ENCODE measurements at places on chromosomes 16 and 17.

GRCh38 chr17:34920676-34921075 is 40.6 kb downstream of the CCT6B start:
- no peak for DNase-seq

GRCh38 chr17:30543456-30543855 is 66.2 kb downstream of the GOSR1 start:
- no peak for DNase-seq

DNA sequence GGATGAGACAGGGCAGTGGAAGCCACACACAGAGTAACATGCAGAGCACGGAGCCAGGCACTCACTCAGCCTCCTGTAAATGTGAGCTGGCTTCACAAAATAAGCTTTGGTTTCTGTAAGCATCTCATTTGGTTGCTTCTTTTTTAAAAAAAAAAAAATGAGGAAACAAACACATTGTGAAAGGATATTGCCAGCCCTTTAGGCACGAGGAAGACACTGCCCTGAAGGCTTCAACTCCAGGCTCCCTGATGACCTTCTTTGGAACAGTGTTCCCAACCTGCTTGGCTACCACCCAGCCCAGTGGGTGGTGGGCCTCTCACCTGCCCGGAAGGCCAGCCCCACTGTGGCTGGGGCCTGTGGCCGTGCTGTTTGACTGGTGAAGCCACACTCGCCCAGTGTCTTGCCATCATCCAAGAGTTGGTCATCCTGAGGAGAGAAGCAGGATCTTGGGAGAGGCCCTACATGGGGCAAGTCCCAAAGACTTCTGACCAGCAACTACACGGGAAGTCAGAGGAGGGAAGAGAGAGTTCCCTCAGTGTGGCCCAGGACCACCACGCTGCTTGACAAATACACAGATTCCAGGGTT is 1.9 kb downstream of the ELOB start:
- no peak for DNase-seq

DNA sequence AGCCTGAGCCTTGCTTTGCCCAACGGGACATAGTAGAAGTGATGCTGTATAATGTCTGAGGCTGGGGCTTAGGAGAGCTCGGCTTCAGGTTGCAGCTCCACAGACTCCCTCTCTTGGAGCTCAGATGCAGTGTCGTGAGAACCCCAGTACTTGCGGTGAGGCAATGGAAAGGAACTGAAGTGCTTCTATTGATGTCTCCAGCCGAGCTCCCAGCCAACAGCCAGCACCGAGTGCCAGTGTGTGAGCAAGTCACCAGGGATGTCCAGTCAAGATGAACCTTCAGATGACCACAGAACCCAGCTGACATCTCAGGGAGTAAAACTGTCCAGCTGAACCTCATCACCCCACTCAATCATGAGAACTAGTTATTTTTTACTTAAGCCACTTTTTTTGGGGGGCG is 268.1 kb downstream of the IRF8 start:
- DNase-seq = no peak

GRCh38 chr17:35804658-35805192 is 4.6 kb upstream of the TAF15 start:
- DNase-seq = no peak

GRCh38 chr17:34811561-34811960 is 149.7 kb downstream of the CCT6B start:
- DNase-seq = no peak

- no peak for DNase-seq
Observed at GRCh38 chr16:23668873-23669272, 9.8 kb upstream of the PLK1 start.

DNA sequence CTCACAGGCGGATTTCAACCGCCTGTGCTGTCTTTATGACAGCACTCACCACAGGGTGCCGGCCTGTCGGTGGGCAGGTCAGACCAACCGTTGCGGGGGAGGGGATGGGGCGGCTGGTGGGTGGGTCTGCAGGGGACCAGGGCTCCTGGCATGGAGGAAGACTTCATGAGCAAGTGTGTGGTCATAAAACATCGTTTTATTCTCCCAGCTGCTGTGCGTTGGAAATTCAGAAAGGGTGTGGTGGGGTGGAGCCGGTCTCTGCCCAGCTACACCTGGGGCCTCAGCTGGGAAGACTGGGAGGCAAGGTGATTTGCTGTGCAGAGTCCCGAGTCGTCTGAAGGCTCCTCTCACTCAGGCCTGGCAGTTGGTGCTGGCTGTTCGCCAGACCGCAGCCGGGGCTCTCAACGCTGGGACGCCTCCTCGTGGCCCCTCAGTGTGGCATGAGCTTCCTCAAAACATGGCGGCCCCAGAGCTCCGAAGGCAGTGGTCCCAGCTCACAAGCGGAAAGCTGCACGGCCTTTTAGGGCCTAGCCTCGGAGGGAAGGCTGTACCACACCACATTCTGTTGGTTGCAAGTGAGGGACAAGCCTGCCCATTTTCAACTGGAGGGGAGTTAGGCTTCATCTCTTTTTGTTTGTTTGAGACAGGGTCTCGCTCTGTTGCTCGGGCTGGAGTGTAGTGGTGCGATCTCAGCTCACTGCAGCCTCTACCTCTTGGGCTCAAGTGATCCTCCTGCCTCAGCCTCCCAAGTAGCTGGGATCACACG is 45.8 kb upstream of the GSE1 start:
- no peak for DNase-seq

- no peak for DNase-seq
Observed at GRCh38 chr17:51860954-51861561, 297.5 kb downstream of the CA10 start.

GRCh38 chr17:82305727-82306300 is 11.6 kb downstream of the CD7 start:
- no peak for DNase-seq

GRCh38 chr16:1398351-1398750 is 16.2 kb downstream of the UNKL start:
- DNase-seq = no peak

DNA sequence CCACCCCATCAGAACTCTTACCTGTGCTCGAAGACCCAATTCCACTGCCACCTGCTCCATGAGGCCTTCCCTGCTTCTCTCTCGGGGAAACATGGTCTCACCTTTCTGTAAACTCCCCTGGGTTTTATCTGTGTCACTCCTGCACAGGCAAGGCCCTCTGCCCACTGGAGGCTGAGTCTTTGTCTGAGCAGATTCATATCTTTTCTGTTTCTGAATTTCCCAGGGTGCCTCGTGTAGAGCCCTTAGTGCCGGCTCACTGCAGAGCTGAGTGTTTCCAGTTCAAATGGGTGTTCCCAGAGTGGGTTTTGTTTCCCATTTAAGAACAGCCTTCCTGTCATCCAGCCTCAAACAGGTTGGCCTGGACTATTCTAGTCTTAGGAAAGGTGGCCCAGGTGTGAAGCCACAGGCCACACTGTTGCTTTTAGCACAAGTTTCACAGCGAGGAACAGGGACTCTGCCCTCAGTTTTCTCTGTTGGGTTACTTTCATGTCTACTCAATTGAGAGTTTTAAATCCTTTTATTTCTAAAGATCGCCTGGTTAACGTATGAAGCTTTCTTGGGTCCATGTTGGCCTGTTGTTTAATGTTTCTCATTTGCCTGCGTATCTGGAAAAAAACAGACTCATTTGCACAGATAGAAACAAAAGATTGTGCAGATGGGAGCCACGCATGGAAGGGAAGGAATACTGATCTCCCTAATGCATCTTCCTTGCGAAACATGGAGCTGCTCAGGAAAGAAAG is 228.7 kb downstream of the MSI2 start:
- no peak for DNase-seq

GRCh38 chr17:55887531-55887930 is 136.7 kb downstream of the PCTP start:
- DNase-seq = no peak

DNA sequence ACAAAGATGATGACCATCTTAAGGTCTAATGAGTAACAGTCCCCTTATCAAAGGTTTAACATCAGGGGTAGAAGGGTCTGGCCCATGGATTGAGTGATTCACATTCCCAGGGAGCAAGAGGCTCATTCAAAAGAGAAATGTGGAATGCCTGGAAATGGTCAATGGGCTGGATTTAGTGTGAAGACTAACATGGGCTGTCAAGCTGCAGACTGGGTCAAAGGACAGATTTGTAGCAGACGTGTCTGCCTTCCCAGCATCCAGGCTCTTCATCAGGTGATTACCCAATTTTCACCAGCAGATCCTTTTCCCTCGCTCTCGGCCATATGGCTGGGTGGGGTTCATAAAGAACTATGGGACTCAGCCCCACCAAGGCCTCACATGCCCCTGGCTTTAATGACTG is 26.8 kb downstream of the DCUN1D3 start:
- no peak for DNase-seq

- no peak for DNase-seq
Observed at GRCh38 chr17:79459003-79459655, 151.7 kb downstream of the RBFOX3 start.

DNA sequence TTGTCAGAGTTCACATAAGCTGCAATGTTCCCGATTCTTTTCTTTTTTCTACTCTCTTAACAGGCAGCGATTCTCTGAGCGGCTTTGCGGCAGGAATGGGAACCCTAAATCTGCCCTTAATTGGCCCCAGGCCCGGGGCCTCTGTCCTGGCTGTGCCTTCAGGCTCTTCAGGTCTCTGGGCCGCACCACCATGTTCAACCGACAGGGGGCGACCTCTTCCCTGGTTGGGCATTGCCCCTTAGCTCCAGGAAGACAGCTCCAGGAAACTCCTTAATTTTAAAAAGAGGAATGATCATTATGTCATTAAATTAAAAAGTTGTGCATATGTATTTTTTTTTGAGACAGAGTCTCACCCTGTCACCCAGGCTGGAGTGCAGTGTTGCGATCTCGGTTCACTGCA is 20.3 kb downstream of the CACNG5 start:
- DNase-seq = peak; percentile 33

GRCh38 chr16:66408163-66409048 is 18.7 kb upstream of the BEAN1 start:
- no peak for DNase-seq

GRCh38 chr17:69375229-69375628 is 39.3 kb upstream of the MAP2K6 start:
- DNase-seq = no peak

DNA sequence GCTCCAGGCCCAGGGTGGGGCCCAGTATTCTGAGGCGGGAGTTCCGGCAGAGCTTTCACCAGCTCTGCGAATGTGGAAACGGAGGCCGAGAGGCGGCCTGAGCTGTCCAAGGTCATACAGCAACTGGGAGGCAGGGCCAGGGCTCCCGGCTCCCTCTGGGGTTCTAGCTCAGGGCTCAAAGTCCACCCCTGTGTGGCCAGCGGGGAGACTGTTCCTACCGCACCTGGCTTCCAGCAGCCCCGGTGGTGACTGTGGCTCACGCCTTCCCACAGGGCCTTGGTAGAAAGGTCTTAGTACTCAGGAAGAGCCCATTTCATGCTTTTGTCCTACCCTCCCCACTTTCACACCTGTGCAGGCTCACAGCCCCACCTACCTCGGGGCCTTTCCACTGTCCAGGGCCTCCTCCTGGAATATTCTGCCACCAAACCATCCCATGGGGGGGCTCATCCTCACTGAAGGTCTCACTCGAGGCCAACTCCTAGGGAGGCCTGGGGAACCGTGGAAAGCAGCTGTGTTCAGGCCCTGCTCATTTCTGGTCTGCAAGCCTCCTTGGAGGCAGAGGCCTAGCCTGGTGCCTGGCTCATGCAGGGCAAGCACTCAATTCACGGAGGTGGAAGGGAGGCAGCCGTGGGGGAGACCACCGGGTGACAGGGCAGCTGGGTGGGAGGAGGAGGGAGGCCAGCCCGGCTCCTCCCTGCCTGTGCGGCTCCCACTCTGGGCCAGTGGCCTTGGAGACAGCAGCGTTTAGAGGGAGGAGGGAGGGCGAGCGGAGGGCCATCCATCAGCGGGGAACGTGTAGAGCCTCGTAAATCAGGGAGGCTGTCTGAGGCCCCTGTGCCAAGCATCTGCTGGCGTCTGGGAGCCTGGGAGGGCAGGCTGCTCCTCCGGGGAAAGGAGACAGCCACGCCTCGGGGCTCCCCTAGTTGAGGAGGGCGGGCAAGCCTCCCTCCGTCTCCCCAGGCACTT is 12.7 kb upstream of the DOC2B start:
- no peak for DNase-seq

- no peak for DNase-seq
Observed at GRCh38 chr17:80012765-80013741, 22.6 kb downstream of the TBC1D16 start.

DNA sequence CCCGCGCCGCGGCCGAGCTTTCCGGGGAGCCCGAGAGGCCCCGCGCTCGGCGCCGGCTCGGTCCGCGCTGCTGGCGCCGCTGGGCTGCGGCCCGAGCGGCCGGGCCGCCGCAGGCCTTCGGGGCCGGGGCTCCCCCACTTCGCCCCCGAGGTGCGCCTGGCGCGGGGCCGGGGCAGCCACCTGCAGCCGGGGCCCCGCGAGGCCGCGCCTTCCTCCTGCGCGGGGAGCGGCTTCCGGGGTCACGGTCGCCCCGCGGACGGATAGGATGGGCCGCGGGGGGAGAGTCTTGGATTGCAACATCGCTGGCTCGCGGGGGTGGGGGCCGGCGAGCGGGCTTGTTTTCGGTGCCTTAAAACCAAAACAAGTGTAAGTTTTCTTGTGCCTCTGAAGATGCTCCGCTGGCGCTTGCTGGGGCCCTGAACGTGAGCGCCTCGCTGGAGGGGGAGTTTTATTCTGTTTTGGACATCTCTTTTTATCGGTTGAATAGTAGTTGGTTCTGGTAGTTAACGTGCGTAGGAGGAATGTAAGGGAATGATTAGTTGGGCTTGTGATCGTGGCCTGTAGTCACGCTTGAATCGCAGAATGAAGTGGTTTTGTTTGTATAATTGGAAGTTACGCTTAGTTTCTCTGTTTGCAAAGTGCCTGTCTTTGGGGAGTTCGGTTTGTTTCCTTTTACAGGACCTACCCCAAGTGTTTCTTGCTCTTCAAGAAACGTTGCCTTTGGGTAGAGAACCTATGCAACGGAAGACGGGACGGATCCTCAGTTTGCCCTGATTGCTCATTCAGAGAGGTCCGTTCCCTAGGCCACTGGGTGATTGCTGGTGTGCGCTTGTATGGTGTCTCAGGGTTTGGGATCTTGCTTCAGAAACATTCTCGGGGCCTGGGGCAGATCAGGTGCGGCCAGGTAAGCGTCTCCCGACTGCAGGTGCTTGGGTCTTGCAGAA is 724 bp downstream of the UBE2I start:
- peak; percentile 60 for DNase-seq

DNA sequence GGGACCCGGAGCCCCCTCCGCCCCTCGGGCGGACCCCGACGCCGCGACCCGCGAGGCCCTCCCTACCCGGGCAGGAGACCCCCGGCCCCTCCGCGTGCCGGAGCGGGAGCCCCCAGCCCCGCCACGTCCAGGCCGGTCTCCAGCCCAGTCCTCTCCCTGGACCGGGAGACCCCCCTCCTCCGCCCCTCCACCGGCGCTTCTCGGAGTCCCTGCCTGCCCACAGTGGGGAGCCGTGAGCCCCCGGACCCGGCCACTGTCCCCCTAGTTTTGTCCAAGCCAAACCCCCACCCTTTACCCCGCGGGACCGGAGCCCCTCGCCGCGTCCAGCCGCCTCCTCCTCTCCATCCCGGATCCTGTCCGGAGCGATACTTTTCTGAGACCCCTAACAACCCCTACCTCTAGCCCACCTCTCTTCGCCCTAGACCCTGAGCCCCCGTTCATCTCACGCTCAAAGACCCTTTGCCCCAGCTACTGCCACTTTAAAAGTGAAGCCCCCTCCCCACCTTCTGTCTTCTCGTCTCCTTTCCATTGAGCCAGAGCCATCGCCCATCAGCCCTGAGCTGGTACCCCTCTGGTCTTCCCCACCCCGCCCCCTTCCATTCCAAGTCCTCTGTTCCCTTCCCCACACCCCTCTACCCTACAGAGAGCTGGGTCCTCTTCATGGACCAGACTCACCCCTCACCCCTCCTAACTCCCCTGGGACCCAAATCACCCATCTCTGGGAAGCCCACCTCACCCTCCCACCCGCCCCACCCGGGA is 1.0 kb downstream of the NECAB2 start:
- DNase-seq = no peak

- peak; percentile 75 for DNase-seq
Observed at GRCh38 chr17:42554250-42555121, 1.8 kb downstream of the HSD17B1 start.
